ENCODE measurements at places on chromosomes 6 and 20. TPM values are rescaled to one million over a fixed set of nuclear protein-coding genes. Genes with fewer than 3 reads are reported as not detected.

- DNase-seq, result no peak
Measured at GRCh38 chr6:139914910-139915309, 540.5 kb upstream of the CITED2 start.

Gene NKAIN4
- total RNA-seq, result 20.9 TPM

- no peak for DNase-seq
Measured at GRCh38 chr20:40414843-40415615, 274.0 kb downstream of the MAFB start.

GRCh38 chr6:38429546-38429945, 210.2 kb downstream of the BTBD9 start:
- no peak for DNase-seq

DNA sequence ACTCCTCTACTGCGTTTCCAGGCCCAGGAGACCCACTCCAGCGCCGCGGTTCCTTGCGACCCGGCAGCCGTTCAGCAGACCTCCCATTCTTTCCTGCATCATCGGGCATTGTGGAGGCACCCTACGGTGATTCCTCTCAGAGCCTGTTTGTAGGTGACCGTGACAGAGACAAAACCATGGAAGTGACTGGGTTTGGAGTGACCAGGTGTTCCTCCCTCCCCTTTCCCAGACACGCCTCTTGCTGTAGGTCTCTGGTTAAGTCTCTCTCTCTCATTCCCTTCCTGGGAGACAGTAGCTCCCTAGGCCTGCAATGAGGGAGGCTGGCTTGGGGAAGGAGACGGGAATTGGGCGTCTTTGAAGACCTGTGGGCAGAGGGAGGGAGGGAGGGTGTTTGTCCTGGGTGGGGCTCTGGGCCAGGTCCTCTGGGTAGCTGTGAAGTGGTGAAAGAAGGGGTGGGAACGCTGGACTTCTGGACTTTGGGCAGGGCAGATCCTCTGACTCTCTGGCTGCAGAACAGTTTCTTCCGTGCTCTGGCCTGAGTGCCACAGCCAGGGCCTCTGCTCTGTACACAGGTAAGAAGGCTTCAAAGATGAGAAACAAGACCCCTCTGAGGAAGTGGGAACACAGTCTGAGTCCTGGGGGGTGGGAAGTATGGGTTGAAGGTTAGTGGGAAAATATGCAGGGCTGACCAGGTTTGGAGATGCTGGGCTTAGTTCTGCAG, 763 bp downstream of the KLC4 start:
- DNase-seq, result no peak

Gene SIRPG
- not detected for total RNA-seq

GRCh38 chr6:15387118-15387517, 141.2 kb downstream of the JARID2 start:
- DNase-seq, result no peak

- no peak for DNase-seq
Measured at GRCh38 chr6:111975466-111975865, 78.4 kb upstream of the CCN6 start.

Gene TRAPPC3L
- not detected for total RNA-seq

- DNase-seq, result no peak
Measured at GRCh38 chr20:44704551-44704971, 10.6 kb upstream of the CCN5 start.

Gene ARMH2
- not detected for total RNA-seq

DNA sequence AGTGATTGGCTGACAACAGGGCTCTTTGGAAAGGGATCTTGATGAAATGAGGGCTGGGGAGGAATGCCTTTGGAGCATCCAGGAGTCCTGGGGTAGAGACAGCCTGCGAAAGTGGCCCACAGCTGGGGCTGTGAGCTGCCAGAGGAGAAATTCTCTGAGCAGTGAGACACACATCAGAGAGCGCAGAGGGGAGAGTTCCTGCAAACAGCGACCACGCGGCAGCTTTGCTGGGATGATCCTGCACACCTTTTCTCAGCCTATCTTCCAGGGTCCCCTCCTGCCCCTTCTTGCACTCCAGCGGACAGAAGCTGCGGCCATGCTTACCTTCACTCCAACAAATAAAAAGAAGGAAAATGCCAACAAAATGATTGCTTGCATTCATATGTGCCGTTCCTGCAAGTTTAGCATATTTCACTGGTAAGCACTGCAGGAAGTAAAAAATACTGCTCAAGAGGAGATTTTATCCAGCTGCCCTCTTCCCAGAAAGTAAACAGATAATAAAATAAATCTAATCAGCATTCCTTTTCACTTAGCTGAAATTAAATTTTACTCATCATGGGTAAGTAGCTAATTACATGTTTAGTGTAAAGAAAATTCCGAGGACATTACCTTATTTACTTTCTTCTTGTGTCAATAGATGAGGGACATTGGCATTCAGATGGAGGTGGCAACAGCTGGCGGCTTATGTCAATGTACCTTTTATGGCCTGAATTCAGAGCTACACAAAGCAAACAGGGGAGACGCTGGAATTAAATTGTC, 339.9 kb upstream of the ARID1B start:
- DNase-seq, result no peak

GRCh38 chr6:11975353-11975977, 36.6 kb upstream of the HIVEP1 start:
- no peak for DNase-seq

Gene PERP
- total RNA-seq, result 28.9 TPM

- no peak for DNase-seq
Measured at GRCh38 chr6:169082093-169082492, 171.6 kb downstream of the THBS2 start.

Gene ASIP
- not detected for total RNA-seq

- peak; percentile 99 for DNase-seq
Measured at GRCh38 chr6:30719791-30720737, at the start of gene TUBB. Gene TUBB, plus strand, starts transcription at chr6:30720352. Its CDS starts 155 bp downstream, at chr6:30720507.

- DNase-seq, result no peak
Measured at GRCh38 chr6:85484948-85485347, 35.1 kb downstream of the NT5E start.

- no peak for DNase-seq
Measured at GRCh38 chr20:41232973-41233926, 84.3 kb downstream of the ZHX3 start.

DNA sequence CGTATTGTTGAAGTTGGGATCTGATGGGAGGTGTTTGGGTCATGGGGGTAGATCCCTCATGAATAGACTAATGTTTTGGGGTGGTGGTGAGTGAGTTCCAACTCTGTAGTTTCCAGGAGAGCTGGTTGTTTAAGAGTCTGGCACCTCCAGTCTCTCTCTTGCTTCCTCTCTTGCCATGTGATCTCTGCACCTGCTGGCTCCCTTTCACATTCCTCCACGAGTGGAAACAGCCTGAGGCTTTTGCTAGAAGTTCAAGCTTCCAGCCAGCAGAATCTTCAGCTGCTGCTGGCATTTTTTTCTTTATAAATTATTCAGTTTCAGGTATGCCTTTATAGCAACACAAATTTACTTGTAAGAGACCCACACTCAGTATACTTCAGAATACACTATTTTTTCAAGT, 1021.6 kb downstream of the EYS start:
- DNase-seq, result peak; percentile 37

Gene PRL
- total RNA-seq, result not detected

Gene TRIM10
- 0.09 TPM for total RNA-seq

GRCh38 chr6:15391500-15391899, 145.6 kb downstream of the JARID2 start:
- DNase-seq, result no peak

DNA sequence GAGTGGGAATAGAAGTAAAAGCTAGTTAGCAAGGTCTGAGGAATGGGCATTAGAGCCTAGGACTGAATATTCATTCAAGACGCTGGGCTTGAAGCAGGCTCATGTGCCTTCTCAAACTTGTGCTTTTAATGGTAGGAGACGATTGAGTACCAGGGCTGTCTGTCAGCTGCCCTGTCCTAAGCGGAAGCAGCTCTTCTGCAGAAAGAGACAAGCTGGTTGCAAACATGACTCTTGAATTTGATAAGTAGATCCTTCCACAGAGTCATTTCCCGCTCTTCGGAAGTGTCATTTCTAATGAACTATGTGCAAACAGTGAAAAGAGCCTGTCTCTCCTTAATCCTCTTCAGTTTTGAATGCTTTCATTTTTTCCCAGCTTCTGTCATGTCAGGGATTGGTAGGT, 176.4 kb downstream of the TFAP2B start:
- no peak for DNase-seq

- no peak for DNase-seq
Measured at GRCh38 chr20:654417-654750, 1.4 kb upstream of the SRXN1 start.

DNA sequence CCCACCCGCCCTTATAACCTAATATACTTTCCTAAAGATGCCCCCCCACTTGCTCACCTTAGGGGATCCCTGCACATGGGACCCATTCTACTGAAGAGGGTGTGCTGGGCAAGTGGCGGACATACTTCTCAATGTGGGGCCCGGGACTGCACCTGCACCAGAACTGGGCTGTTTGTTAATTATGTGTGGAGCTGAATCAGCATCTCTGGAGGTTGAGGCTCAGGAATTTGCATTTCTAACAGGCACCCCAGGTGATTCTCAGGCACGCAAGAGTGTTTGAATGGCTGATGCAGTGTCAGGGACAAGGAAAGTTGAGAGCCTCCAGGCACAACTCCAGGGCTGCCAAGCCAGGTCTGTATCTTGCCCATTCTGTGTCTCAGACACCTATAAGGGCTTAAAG, 8.9 kb upstream of the PTPRT start:
- DNase-seq, result peak; percentile 58

DNA sequence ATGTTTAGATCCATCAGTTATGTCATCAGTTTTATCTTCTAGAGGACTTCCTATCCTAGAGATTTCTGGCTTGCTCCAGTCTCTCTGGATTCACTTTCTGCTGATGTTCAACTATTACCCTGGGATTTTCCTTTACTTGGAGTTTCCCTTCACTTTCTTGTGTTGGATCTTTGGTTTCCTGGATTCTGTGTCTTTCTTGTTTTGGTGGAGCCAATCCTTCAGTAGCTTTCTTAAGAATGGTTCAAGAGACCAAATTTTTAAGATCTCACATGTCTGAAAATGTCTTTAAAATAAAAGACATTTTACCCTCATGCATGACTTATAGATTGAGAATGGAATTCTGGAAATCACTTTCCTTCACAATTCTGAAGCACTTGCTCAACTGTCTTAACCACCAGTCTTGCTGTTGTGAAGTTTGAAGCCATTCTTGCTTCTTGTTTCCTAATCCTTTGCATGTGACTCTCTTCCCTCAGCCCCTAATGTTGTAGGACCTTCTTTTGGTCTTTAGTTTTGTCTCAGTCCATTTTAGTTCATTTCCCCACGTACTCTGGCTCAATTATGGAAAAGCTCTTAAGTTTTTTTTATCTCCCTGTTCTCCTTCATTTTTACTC, 87.9 kb downstream of the ARID1B start:
- DNase-seq, result no peak

DNA sequence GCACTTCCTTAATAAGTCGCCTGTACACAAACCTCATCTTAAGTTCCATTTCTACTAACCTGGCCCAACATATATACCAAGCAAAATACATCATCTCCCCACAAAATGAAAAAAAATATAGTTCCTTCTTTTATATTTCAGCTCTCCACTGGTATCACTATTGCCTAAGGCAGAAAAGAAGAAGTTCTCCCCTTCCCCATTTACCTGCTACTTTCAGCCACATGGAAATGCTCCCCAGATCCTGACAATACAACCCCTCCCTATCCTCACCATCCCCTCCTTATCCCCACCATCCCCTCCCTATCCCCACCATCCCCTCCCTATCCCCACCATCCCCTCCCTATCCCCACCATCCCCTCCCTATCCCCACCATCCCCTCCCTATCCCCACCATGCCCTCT, 175.7 kb downstream of the LINC00237 start:
- DNase-seq, result no peak

Gene WFDC10B
- not detected for total RNA-seq

- DNase-seq, result no peak
Measured at GRCh38 chr6:116047173-116047933, 13.3 kb downstream of the FRK start.

Gene MEP1A
- total RNA-seq, result not detected

- no peak for DNase-seq
Measured at GRCh38 chr6:6386010-6386409, 65.5 kb upstream of the F13A1 start.

DNA sequence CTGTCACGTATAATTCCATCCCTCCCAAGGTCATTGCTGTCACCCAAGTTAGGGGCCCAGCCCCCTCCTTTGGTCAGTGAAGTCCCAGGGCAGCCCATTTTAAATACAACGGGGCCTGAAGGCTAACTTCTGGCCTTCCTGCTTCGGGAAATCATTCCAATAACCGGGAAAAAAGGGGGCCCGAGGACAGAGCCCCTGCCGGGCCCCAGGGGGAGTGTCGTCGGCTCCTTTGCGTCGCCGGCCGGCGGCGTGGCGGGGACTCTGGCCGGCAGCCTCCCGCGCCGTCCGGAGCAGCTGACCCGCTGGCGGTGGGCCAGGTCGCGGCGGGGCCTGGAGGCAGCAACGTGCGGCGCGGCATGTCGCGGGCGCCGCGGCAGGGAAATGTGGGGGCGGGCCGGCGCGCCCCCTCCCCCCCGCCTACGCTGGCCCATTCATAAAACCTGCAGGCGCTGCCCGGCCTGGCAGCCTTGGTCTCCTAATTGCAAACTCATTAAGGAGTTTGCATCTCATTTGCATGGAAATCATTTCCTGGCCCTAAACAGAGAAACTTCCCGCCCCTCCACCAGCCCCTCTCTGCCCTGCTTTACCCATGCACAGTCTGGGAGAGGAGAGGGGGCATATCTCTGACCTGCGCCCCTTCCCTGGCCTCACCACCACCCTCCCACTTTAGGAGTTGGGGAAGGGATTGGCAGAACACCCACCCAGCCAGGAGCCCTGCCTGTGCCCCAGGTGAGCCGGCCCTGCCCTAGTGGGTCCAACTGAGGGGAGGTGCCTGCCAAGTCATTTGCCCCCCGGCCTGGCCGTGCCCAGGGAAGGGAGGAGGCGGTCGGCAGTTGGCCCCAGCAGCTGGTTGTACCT, 50.7 kb downstream of the MRPL14 start:
- no peak for DNase-seq

Gene OOEP
- not detected for total RNA-seq

- no peak for DNase-seq
Measured at GRCh38 chr6:168885196-168885595, 368.4 kb downstream of the THBS2 start.

GRCh38 chr6:157868835-157869234, 45.8 kb downstream of the SNX9 start:
- no peak for DNase-seq

Gene BMP2
- total RNA-seq, result 6.6 TPM

Gene ZNF334
- 17.2 TPM for total RNA-seq

GRCh38 chr20:19212469-19212815, at the start of gene SLC24A3:
Gene SLC24A3, plus strand, starts transcription at chr20:19212642.
- DNase-seq, result peak; percentile 50

Gene PRDM13
- 0.15 TPM for total RNA-seq

DNA sequence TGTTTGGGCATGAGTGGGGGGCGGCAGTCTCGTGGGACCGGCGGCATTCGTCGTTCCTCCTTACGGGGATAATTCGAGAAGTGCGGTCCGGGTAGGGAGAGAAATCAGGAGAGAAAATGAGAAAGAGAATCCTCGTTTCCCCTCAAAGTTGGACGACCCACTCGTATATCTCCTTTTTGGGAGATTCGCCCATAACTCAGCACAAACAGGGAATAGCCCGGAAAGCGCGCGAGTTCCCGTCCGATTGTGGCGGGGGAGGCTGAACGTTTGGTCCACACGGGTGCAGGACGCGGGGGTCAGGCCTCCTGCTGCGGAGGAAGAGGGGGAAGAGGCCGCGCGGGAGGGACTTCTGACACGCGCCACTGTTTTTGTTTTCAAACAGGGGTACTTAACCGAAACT, 42.4 kb downstream of the POPDC3 start:
- no peak for DNase-seq

- DNase-seq, result peak; percentile 88
Measured at GRCh38 chr20:22430154-22430745, 154.1 kb downstream of the FOXA2 start.
